ENCODE measurements at places on chromosomes 7 and 10.

- no peak for DNase-seq
These were observed 32.5 kb downstream of the ARID5B start for GRCh38 chr10:61933859-61934555.

DNA sequence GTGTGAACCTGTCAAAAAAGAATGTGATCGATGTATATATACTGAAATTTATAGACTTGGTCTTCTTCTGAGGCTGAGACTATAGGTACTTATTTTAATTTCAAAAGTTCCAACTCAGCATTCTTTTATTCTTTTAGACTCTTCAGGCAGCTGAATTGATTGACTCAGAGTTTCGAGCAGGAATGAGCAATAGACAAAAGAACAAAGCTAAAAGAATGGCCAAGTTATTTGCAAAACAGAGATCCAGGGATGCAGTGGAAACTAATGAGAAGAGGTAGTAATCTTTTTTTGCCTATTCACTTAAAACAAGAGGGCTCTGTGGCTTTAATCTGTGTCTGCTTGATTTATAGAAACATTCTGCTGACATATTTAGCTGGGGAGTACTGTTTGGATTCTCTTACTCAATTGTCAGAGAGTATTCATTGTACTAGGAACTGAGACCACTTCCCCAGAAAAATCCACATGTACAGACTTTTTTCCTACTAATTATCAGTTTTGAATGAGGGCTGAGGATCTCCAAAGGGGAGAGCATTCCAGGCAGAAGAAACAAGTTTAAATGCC lies 30.1 kb downstream of the BTAF1 start:
- no peak for DNase-seq

- no peak for DNase-seq
These were observed 134.2 kb upstream of the EFCAB10 start for GRCh38 chr7:105715528-105715927.

- DNase-seq = no peak
These were observed 22.6 kb downstream of the PLAC9 start for GRCh38 chr10:80154978-80155695.

DNA sequence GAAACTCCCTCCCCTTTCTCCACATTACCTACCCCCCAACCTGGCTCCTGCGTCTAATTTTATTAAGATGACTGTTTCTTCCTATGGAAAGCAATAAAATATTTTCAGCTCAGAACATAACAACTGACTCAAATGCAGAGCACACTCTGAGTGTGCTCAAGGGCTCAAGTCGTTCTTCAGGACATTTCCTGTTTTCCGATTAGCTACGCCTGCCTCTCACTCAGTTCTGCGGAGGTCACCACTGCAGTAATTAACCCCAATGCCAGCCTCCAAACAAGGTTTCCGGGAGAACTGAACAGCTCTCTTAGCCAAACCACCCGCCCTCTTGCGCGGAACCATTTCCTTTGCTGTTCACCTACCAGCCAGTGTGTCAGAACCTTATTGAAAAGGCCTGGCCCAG lies 19.3 kb downstream of the MYOF start:
- peak; percentile 32 for DNase-seq

- no peak for DNase-seq
These were observed 8.1 kb downstream of the DDC start for GRCh38 chr7:50557099-50557498.

DNA sequence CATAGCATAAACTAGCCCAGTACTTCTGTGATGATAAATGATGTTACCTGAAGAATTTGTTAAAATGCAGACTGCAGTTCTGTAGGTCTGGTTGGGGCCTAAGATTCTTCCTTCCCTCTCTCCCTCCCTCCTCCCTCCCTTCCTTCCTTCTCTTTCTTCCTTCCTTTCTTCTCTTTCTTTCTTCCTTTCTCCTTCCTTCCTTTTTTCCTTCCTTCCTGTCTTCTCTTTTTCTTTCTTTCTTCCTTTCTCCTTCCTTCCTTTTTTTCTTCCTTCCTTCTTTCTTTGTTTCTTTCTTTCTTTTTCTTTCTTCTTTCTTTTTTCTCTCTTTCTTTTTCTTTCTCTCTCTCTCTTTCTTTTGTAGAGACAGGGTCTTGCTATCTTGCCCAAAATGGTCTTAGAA lies 3.7 kb upstream of the SLC25A28 start:
- DNase-seq = no peak

GRCh38 chr7:141178486-141179135 lies 104.7 kb downstream of the TMEM178B start:
- DNase-seq = no peak

- no peak for DNase-seq
These were observed 2.0 kb upstream of the AKR1B15 start for GRCh38 chr7:134546955-134547354.

GRCh38 chr7:29099896-29100847 lies 46.2 kb downstream of the CPVL start:
- DNase-seq = no peak

DNA sequence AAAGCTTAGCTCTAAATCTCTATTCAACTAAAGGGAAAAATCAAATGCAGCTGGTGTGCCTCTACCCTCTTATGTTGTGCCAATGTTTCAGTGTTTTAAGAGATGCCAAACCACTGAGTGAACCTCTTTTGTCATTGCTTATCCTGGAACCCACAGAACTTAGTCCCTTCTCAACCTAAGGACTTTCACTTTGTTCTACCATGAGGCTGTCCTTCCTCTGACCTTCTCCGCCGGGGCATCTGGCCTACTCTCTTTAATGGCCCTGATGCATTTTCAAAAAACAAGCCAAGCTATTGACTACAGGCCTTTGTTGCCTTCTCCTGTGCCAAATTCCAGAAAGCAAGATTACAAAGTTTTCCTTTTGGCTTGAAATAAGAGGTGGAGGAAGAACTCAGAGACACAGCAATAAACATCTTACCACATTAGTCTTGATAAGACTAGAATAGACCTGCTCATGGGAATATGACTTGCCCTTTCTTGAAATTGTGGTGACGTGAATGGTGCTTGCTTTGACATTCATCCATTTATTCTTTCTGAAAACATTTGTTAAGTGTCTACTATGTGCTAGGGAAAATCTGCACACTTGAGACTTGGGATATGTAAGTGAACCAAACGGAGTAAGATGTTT lies 253.2 kb upstream of the SMIM30 start:
- no peak for DNase-seq

- DNase-seq = no peak
These were observed 20.9 kb downstream of the TEX36 start for GRCh38 chr10:125661941-125662515.

DNA sequence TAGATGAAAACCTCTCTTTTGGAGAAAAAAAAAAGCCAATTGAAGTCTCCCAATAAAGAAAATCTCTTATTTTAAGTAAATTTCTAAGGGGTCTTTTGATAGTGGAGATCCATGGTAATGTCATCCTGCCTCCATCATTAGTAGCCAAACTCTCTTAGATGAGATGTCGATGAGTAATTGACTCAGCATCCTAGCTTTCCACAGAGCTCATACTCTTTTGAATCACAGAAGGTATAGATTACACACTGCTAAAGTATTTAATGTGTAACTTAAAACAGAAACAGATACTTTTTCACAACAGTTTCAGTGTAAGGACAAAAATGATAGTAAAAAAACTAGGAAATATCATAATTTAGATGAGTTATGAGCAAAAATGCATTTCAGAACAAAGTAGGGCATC lies 19.4 kb downstream of the MAGI2 start:
- no peak for DNase-seq

GRCh38 chr10:119242186-119242585 lies 34.8 kb downstream of the GRK5 start:
- DNase-seq = no peak

- DNase-seq = no peak
These were observed 51.3 kb upstream of the TCF7L2 start for GRCh38 chr10:112898540-112899390.

- DNase-seq = no peak
These were observed 75.1 kb upstream of the INSIG1 start for GRCh38 chr7:155222573-155222972.

GRCh38 chr7:25804154-25804553 lies 347.8 kb upstream of the NFE2L3 start:
- no peak for DNase-seq

GRCh38 chr10:45461034-45461433 lies 87.0 kb downstream of the ALOX5 start:
- DNase-seq = no peak

DNA sequence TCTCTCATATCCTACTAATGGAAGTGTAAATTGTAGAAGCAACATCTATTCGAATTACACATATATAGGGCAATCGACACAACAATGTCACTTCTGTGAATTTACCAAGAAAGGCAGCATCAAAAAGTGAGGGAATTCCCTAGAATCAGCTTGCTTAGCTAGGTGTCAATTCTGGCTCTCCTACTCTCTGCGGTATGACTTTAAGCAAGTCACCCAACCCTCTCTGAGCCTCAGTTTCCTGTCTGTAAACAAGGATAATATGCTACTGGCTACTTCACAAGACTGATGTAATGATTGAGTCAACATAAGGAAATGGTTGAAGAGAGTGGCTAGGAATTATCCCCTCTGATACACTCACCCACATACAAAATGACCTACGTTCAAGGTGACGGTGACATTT lies 19.4 kb downstream of the CCDC6 start:
- no peak for DNase-seq
